Fibroblast of skin of scalp (primary cell): ENCODE measurements at places on chromosomes 16 and 17.

- DNase-seq, result no peak
Measured at GRCh38 chr17:29207975-29208374, 27.8 kb upstream of the MYO18A start.

DNA sequence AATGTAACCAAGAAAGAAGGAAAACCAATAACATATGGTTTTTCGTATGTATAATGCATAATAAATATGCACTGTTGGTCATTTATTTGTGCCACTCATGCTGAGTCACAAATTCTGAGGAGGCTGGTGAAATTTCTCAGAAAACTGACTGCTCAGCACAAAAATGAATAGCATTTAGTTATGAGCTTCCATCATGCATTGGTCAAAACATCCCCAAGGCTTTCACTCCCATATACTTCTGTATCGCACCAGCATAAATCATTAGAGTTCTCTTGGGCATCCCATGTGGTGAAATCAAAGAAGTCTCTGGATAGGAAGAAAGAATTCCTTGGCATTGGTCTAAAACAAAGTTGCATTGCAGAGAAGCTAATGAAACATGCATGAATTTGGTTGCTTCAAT lies 785.6 kb upstream of the CDH8 start:
- peak; percentile 68 for DNase-seq

DNA sequence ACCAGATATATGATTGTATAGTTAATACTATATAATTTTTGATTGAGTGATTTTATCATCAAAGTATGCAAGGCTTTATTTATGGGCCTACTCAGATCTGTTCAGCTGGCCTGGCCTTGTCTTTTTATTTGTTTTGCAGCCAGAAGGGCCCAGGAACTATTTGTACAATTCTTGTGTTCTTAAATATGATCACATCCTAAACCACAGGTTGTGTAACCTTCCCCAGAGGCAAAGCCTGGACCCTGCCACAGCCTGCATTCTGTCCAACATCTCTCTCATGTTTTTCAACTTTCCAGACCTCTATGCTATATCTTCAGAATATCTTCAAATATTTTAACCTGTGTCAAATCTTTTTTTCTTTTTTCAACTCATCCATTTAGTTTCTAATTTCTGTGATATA lies 410.4 kb upstream of the MON1B start:
- DNase-seq, result no peak

DNA sequence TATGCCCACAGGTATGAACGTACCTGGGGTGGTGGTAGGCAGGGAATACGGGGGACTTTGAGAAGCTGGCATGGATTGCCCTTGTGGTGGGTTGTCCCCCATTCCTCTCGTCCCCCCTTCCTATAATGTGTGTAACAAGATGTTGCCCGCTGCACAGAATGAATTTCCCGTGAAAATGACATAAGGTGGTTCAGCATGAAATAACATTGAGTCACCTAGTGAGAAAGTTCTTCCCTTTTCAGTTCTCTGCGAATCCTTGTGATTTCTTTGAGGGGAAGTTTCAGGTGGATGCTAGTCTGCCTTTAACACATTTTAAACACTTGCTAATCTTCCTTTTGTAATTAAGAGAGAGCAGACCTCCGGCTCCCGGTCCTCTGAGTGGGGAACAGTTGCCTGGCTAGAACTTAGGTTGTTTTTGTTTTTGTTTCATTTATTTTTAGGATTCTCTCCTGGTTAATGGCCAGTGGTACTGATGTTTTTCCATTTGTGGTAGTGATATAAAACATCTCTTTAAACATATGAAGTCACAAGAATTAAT lies 58.9 kb downstream of the RAP1GAP2 start:
- no peak for DNase-seq

DNA sequence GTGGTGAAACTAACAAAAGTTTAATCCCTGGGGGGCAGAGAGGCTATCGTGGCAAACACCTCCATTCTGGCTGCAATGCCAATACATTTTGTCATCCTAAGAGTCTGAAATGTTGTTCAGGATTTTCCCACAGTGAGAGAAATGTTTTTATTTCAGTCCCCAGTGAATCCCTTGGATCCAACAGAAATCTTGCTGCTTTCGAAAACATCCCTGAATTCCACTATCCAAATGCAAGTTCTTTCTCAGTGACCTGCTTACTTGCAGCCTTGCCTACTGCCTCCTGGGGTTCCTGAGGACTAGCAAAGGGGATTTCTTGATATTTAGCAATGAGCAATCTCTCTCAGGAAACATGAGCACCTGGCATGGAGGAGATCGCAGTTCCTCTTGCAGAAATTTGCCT lies 202.1 kb upstream of the IRX3 start:
- peak; percentile 67 for DNase-seq
